Activated CD8-positive, alpha-beta memory T cell treated with anti-CD3 and anti-CD28 coated beads, Interleukin-2, amount 10 ng/mL, durations not matched to agents 7 days and 5 days (primary cell): ENCODE measurements at places on chromosomes 5 and 9.

GRCh38 chr9:114347675-114348074 is 18.0 kb downstream of the ORM2 start:
- H3K36me3 ChIP-seq, result peaks cover 84% of the 10 kb centered on the region
- H3K4me1 ChIP-seq, result peaks cover 47% of the 10 kb centered on the region
- DNase-seq, result no peak
- no peak overlapping the region for H3K4me3 ChIP-seq
- H3K27me3 ChIP-seq, result no peaks in the 10 kb centered on the region
- H3K27ac ChIP-seq, result peak overlapping the region; percentile 48

- no peak overlapping the region for H3K27ac ChIP-seq
- H3K27me3 ChIP-seq, result no peaks in the 10 kb centered on the region
- DNase-seq, result no peak
- peaks cover 30% of the 10 kb centered on the region for H3K36me3 ChIP-seq
- H3K4me3 ChIP-seq, result no peak overlapping the region
- H3K4me1 ChIP-seq, result no peaks in the 10 kb centered on the region
These were observed 21.1 kb upstream of the C5orf24 start for GRCh38 chr5:134824681-134825080.

DNA sequence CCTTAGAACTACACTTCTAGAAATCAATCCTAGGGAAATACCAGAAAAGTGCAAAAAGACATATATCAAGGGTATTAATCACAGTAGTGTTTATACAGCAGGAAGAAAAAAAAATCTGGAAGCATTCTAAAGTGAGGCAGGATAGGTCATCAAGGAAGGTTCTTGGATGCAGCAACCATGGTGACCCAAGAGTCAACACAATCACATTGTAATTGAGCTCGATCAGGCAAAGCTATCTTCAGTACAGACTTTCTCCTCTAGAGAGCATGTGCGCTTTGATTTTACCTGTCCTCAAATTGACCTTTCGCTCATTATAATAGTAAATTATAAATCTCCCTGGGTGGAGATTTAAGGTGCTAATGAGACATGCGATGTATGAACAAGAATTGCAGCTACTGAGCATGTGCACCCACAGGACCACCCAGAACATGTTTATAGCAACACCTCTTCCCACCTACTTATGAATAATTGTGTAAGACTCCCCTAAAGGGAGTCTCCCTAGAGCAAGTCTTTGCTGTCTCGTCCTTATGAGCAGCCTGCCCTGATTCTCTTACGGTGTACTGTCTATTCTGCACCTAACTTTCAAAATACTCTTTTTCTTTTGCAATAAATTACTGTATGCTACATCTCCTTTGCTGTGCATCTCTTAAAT is 297.7 kb downstream of the ATPSCKMT start:
- no peaks in the 10 kb centered on the region for H3K27me3 ChIP-seq
- H3K27ac ChIP-seq, result no peak overlapping the region
- H3K4me3 ChIP-seq, result no peak overlapping the region
- H3K4me1 ChIP-seq, result no peaks in the 10 kb centered on the region

DNA sequence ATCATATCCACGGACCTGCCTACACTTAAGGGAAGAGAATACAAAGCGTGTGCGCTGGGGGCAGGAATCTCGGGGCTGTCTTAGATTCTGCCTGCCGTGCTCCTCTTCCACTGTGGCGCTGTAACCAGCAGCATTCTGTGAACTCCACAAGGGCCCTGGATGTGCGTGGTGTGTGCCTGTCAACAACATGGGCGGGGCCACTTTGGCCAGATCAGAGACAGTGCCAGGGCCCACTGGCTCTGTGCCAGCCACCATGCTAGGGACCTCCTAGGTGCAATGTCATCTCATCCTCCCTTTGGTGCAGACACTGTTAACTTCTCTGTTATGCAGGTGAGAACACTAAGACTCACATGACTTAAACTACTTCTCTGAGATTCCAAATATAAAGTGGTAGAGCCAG is 113.7 kb downstream of the COL23A1 start:
- H3K4me1 ChIP-seq, result peaks cover 4% of the 10 kb centered on the region
- H3K36me3 ChIP-seq, result no peaks in the 10 kb centered on the region
- no peaks in the 10 kb centered on the region for H3K27me3 ChIP-seq
- DNase-seq, result no peak
- no peak overlapping the region for H3K27ac ChIP-seq
- no peak overlapping the region for H3K4me3 ChIP-seq
